Epithelial cell of prostate (primary cell): ENCODE measurements at places on chromosomes 7 and 10.

GRCh38 chr7:92698237-92698841, 108.1 kb upstream of the FAM133B start:
- no peak for DNase-seq

- DNase-seq = no peak
Observed at GRCh38 chr10:22321924-22322640, 1.2 kb downstream of the BMI1 start.

DNA sequence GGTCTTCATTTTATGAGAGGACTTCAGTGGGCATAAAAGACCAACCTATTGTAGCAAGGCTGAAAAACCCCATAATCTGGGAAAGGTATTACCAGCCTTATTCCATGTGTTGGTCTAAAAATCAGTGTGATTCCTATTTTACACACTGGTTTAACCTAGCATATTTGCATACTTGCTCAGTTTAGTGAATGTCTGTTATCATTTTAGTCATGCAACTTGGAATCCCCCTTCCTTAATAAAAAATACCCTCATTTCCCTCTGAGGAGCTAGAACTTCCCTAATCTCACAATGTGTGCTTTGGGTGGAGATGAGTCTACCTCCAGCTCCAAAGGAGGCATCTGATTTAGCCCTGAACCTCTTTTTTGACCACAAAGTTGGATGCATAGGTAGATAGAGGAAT, 312.8 kb upstream of the SORCS1 start:
- no peak for DNase-seq

GRCh38 chr7:617614-618538, 98.2 kb upstream of the PDGFA start:
- DNase-seq = no peak

DNA sequence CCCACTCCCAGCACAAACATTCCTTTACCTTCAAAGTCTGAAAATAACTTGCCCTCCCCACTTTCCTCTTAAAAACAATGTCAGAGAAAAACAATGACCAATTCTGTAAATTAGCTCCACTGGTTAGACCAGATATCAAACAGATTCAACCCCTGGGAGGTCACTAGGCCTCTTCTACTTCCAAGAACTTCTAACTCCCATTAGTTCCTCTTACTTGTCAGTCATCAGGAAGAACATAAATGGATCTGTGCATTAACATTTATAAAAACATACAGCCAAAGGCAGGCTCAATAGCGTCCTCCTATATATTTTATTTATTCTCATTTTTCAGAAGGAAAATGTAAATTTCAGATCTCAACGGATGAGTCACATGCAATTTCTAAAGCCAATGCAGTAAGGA, 2.2 kb downstream of the ELAPOR2 start:
- no peak for DNase-seq

- DNase-seq = no peak
Observed at GRCh38 chr10:11516431-11516746, 95.1 kb downstream of the USP6NL start.

GRCh38 chr10:100173035-100173434, 12.8 kb downstream of the ERLIN1 start:
- no peak for DNase-seq

- DNase-seq = no peak
Observed at GRCh38 chr7:17501441-17502212, 203.2 kb downstream of the AHR start.

DNA sequence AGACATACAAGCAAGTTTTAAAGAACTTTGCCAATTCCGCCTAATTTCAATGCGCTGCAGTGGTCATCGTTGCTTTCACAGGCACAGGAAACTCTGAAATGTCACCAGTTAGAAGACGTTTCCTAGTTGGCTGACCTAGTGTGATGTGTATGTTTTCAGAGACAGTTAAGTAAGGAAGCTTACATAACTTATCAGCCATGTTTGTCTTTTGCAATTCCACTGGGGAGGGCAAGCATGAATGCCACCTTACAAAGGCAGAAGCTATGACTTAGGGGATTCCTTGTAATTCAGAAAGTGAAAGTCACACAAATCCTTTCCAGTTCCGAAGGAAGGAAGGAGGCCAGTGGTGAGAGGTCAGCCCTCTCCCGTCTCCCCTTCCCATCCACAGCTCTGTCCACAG, 15.0 kb upstream of the NPS start:
- no peak for DNase-seq

DNA sequence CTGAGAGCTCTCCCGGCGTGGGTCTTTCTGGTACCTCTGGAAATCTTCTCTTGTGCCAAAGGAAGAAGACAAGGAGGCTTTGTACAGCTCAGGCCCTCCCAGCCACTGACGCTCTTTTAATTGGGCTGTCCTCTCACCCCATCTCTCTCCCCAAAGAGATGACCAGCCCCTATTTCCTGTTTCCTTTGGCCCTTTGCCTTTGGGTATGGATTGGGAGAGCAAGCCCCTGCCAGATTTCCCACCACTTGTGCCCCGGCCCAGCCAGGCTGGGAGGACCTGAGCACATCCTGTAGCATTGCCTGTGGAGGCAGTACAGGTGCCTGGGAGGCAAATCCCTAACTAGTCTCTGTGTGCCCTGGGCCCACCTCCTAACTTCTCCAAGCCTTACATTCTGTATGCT, 5.7 kb upstream of the PLAC9 start:
- DNase-seq = no peak

DNA sequence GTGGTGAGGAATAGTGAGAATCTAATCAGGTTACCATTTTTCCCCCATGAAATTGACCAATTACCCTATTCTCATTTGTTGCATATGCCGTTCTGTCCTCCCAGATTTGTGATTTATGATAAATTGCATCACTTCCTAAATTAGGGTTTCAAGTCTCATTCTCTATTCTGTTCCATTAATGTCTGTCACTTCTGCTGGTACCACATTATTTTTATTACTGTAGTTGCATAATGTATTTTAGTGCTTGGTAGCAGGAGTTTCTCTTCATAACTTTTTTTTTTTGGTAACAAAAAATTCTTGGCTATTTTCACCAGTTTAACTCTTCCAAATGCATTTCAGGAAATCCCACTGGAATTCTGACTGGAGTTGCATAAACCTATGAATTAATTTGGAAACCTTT, 44.0 kb upstream of the FAM133B start:
- DNase-seq = no peak

GRCh38 chr10:70503776-70504175, 25.2 kb downstream of the PALD1 start:
- no peak for DNase-seq
